Hematopoietic multipotent progenitor cell treated with erythropoietin and hydrocortisone succinate and interleukin-3 and kit ligand, for 6 days (in vitro differentiated cells): ENCODE measurements at places on chromosomes 12 and 14.
A peak's percentile ranks its signal among the peaks of the same experiment; 100 is the strongest.

GRCh38 chr12:120261951-120262851 is 3.3 kb downstream of the PXN start:
- peak; percentile 39 for DNase-seq

DNA sequence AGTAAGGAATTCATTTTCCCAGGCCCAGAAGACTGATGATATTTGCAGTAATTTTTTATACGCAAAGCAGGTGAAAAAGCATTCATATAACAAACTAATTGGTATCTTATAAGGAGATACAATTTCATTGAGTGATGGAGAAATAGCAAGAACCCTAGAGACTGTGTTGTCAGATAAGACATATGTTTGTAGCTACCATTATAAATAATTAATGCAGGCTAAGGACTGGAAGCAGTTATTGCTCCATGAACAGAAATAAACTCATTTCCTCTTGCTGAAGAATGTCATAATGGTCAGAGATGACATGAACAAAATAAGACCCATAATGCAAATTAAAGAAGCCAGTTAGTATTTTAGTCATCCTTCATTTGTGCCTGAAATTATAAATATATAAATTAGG is 1.5 kb downstream of the OR6C2 start:
- DNase-seq: no peak

DNA sequence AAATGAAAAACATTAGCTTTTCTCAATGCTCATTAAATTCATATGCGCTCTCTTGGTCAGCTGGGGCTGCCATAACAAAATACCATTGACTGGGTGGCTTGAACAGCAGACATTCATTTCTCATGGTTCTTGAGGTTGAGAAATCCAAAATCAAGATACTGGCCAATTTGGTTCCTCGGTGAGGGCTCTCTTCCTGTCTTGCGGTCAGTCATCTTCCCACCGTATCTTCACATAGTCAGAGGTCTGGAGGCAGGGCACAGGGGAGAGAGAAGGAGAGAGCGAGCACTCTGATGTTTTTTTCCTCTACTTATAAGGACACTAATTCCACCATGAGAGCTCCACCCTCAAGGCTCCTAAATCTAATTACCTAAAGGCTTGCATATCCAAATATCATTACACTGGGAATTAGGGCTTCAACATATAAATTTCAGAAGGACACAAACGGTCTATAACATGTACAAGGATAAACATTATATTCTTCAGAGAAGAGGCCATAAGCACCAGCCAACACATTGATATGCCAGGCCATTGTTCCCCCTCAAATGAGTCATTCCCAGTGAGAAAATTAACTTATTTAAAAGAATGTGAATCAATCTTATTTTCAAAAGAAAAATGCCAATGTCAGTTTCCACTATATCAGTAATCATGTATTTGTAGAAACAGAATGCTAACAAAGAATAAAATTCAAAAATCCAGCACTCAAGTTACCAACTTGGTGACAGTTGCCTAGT is 152.2 kb downstream of the BTG1 start:
- peak; percentile 34 for DNase-seq

DNA sequence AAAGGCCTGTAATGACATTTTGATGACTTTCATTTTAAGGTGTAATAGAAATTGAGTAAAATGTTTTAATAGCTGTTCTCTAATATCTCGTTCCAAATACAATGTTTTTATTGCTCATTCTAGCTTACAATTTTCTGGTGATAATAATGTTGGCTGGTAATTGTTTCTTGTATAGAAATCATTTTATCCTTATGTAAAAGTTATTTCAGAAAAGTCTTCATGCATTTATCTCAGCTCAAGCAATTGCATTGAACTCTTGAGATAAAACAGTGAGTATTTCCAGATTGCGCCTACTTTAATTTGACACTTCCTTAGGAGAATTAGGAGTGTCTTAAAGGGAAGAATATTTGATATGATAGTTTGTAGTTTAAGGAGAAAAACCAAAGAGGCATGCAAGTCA is 4.0 kb downstream of the RMST start:
- DNase-seq: no peak

- no peak for DNase-seq
These were observed 268.7 kb upstream of the TBX3 start for GRCh38 chr12:114952573-114953271.

DNA sequence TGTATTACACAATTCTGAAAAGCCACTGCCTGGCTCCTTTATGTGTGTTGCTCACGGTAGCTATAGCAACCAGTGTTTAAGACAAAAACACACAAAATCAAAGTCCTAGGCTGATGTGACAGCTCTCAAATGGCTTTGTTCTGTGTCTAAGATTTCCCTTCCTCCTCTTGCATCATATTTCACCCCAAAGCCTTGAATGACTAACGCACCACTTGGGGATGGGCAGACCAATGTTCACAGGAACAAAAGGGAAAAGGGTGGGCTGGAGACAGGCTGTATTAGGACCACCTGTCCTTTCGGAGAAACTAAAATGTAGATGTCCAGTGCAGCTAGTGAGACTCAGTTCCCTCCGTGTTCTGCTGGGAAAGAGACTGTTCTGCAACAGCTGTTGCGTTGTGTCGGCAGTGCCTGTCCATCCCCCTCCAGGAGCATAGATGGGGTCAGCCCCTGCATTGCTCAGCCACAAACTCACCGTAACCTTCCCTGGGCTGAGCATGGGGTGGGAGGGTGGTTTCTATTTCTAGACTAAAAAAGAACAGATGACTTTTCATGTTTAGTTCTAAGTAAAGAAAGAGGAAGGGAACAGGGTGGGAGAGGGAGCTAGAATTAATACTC is 26.8 kb upstream of the DAAM1 start:
- DNase-seq: no peak

DNA sequence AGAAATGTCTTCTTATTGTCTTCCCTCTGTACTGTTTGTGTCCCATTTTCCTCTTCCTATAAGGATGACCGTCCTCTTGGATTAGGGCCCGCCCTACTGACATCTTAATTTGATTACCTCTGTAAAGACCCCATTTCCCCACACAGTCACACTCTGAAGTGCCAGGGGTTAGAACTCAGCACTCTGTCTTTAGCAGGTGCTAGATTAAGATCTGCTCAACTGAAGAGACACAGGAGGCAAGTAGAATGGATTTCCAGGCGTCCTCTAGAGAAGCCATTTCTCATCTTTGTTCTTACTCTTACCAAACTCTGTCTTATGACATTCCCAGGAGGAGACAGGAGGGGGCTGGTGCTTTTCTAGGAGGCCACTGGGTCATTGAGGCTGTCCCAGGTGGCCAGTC is 50.8 kb downstream of the VCPKMT start:
- no peak for DNase-seq

DNA sequence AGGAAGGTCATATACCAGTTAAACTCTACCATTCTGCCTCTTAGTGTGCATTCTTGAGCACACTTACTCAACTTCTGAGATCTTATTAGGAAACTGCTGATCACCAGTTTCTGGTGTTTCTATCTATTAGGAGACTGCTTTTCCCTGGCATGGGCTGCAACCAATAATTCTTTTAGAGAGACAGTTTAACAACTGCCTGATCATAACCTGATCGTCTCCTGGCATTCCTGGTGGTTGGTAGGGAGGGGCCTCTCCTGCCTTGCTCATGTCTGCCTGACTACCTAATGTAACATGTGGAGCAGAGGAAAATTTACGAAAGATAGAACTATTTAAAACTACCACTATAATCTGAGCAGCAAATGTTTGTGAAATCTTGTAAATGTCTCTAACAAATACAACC is 75.3 kb upstream of the MGAT4C start:
- no peak for DNase-seq

- DNase-seq: peak; percentile 3
These were observed 343 bp upstream of the NOVA1 start for GRCh38 chr14:26598081-26598671.

GRCh38 chr12:42469355-42470175 is 120.0 kb downstream of the PRICKLE1 start:
- DNase-seq: peak; percentile 54

GRCh38 chr12:2636741-2637340 is 157.9 kb upstream of the FKBP4 start:
- no peak for DNase-seq

- DNase-seq: peak; percentile 50
These were observed 10.9 kb downstream of the CTDSP2 start for GRCh38 chr12:57835366-57836288.

DNA sequence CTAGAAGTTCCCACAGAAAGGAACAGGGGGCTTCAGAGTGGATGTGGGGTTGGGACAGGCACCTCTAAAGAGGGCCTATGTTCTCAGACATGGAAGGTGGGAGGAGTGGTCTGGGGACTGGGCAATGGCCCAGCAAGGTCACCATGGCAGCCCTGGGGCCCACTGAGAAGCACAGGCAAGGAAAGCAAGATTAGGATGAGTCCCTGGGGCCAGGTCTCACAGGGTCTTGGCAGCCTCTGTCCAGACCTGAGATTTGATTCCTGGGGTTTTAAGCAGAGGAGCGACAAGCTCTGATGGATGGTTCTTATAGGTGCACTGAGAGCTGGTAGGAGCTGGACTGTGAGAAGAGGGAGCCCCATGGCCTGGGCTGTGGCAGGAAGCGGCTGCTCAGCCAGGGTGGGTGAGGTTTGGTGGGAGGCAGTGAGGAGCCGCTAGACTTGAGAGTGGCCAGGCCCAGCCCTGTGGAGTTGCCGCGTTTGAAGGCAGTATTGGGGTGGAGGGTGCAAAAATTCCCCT is 44.0 kb downstream of the DLK1 start:
- DNase-seq: no peak

DNA sequence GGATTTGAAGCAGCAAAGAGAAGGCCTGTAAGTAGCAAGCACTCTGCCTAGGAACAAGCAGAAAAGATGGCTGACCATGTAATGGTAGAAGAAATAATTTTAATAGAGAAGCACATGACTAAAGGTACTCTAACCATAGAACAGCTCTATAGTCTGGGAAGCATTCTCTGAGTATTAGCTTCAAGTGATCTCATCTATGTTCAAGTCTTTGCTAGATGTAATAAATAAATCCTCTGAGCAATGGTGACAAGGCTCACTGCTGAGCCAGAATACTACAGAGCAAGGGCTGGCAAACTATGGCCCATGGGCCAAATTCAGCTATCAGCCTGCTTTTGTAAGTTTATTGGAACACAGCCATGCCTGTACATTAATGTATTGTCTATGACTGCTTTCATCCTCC is 84.8 kb downstream of the PEBP1 start:
- DNase-seq: no peak

DNA sequence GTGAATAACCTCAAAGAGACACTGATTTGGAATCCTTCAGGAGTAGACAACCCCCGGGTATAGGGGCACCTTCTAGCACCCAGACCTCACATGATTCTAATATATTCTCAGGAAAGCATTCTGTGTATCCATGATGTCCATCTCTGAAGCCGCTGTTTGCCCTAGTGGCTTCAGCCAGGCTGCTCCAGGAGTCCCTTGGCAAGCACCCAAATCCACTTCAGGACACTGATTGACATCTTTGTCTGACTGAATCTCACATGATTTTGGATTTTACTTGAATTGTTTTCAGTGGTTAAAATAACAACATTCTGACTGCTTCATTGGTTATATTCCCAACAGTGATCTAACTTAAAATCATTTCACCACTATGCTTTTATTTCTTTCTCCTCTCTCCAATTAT is 390.5 kb upstream of the CLEC14A start:
- DNase-seq: no peak

DNA sequence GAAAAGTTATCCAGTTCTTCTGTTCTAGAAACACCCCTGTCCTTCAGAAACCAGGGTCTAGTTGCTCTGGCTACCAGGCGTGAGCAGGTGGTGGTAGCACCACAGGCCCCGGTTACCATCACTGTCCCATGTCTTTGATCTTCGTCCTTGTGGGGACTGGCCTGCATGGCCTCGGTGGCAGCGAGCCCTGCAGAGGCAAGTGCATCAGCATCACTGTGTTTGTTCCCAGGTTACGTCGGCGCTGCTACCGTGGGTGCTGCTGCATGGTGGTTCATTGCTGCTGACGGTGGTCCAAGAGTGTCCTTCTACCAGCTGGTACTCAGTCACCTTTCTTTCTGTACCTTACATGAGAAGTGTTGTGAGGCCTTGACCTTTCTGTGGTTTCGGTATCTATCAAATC is 58.9 kb downstream of the ANAPC7 start:
- DNase-seq: no peak

GRCh38 chr12:51395283-51396230 is 4.4 kb upstream of the GALNT6 start:
- peak; percentile 94 for DNase-seq

DNA sequence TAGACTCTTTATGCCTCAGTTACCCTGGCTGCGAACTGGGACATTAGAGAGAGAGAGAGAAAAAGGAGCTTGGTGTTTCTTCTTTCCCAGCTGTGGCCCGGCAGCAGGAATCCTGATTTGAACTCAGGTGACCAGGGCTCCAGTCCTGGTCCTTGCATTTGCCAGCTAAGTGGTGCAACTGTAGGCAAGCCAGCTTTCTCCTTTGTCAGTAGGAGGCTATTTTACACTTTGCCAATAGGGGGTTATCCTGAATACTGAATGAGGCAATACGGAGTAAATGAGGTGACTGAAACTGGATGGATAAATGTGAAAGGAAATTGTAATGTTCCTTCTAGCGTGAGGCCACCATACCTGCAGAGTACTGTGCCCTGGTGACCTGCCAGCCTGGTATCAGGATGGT is 27.8 kb downstream of the KCNA5 start:
- DNase-seq: no peak

GRCh38 chr14:104210817-104211195 is 72.4 kb downstream of the KIF26A start:
- no peak for DNase-seq

DNA sequence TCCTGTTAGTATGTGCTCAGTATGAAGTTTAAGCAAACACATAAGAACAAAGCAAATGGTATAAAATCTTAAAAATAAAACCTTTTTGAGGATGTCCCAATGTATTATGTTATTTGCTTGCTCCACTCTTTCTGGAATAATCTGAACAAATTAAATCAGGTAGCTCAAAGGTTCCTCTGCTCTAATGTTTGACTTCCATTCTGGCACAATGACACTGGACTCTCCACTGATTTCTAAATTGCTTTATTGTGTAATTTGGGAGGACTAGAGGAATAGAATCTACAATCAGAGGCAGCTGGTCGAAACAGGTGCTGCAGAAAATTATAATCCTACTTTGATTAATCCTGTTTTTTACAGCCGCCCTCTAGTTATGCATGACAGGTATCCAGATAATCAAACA is 523.7 kb upstream of the FOXG1 start:
- no peak for DNase-seq

GRCh38 chr14:63223596-63223995 is 19.4 kb downstream of the RHOJ start:
- DNase-seq: no peak

DNA sequence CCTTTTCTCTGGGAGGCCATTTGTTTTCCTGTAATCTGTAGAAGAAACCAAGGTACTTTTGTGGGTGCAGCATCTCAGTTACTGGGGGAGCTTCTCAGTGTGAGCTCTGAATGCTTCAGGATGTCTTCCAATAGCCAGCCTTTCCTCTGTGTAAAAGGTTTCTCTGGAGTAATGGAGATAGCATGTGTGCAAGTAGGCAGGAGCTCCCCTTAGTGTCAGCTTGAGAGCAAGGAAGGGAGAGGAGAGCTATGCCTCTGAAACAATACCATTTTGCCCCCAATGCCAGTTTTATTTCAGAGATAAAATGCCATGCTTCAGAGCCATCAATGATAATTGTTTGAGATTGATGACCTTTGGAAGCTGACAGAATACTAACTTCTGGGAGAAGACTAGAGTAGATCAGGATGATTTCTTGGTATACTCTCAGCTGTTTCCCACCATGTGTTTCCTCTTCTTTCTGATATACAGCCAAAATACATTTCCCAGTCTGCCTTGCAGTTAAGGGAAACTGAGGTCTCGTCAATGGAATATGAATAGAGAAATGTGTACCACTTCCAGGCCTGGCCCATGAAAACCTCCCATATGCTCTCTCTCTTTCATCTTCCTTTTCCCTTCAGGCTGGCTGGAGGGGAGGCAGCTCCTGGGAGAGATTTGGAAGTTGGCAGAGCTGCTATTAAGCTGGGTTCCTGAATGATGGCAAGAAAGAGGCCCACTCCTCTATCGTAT is 125.7 kb downstream of the CRADD start:
- no peak for DNase-seq
